GM04504 (cell line): ENCODE measurements at places on chromosomes 2 and 18.

DNA sequence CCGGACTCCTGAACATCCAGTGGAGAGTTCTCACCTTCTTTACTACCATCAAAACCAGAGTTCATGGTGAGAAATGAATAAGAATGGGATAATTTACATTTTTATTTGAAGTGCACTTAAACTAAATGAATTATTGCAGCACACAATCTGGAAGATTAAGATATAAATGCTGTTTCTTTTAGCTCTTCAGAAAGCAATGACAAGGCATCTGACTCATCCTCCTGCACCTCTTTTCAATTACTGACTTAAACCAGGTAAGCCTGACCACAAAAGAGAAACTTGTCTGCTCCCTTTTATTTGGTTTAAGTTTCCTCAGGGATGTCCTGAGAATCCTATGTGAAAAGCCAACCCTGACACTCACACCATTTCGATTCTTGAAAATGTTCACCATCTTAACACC lies 720 bp upstream of the DSC2 start:
- no peak for DNase-seq

DNA sequence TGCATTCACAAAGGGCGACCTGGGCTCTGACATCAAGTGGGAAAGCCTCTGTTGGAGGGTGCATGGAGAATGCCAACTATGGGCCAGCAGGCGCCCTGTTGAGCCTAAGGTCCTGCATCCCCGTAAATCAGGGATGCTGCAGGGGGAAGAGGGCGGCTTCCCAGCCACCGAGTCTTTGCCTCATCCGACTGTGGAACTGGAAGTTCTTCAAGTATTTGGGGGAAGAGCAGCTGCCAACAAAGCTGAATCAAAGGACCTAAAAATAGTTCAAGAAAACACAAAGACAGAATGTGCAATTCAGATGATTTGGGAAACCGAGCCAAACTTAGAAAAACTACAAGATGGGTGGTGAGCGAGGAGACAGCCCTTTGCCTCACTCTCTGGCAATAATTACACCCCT lies 281.1 kb upstream of the MGAT5 start:
- peak; percentile 22 for DNase-seq

DNA sequence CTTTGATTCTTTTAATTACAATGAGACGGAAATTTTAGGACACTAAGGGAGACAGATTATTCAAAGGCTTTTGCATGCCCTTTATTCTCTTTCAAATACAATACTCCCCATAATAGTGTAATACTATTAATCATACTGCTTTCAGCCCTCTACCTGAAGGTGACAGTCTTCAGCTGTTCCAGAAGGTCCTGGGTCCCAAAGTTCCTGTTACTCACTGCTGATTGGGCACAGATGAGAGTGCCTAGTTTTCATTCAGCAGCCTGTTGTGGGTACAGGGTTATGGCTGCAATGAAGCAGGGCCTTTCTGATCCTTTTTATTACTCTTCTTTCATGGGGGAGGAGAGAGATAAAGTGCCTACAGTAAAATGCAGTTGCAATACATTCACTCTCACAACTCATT lies 80.2 kb downstream of the NUP35 start:
- DNase-seq, result no peak

DNA sequence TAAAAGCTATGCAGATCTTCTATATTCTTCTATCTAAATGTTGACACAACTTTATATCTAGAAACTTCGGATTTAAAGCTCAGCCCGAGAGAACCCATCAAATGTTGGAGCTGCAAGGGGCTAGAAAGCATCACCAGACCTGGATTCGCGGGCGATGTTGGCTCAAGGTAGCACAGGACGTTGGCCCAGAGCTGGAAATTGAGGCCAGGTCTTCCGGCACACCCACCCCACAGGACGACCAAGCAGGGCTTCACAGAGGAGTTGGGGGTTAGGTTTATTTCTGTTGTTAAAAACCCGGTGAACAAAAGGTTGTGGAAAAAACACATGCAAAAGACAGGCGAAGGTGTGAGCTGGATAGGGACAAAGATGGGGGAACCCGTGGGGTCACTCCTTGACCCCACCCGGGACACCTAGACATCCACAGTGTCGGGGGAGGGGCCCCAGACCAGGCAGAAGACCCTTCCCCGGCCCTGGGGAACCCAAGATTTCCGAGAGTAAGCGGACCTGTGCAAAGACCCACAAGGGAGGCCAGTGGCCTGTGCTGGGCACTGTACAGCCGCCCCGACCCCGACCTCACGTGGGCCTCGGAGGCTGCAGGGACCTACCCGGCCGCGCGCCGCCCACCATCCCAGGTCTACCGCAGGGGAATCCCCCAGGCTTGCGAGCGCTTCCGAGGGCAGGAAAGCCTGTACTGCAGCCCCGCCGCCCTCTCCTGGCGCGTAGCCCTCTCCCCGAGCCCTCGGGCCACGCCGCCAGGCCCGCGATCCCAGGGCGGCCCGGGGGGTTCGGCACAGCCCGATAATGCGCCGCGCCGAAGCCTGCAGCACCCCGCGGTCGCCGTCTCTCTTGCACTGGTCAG lies 1.8 kb upstream of the AGBL5 start:
- no peak for DNase-seq

DNA sequence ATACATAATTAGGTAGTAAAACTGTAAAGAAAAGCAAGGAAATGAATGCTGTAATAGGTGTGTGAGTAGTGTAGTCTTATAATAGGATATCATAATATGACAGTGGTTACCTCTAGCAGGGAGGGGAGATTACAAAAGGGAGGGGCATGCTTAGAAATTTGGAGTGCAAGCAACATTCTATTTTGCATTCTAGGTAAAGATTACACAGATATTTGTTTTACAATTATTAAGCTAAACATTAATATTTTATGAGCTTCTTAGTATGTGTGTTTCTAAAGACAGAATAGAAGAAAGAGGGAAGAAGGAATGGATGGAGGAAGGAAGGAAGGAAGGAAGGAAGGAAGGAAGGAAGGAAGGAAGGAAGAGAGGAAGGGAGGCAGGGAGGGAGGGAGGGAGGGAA lies 177.9 kb downstream of the PAX3 start:
- DNase-seq, result no peak

GRCh38 chr2:135947483-135947882 lies 37.9 kb downstream of the DARS1 start:
- DNase-seq, result no peak

DNA sequence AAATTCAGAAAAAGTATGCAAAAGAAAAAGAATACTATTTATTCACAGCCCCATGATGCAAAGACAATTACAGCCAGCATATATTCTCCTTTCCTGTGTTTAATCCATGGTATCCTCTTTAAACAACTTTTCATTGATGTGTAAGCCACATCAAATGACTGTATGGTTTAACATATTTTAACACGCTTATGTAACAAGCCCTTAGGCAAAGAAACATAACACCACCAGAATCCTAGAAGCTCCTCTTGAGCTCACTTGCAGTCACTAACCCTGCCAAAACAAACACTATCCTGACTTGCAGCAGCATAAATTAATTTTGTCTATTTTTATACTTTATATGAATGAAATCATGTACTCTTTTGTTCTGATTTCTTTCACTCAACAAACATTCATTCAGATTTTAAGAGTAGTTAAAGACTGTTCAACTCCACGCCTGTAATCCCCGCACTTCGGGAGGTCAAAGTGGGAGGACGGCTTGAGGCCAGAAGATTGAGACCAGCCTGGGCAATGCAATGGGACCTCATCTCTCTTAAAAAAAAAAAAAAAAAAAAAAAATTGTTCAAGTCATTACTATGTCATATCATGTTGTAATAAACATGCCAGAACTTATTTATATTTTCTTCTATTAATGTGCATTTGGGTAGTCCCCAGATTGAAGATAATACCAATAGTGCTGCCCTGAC lies 226.3 kb downstream of the NBAS start:
- peak; percentile 7 for DNase-seq

GRCh38 chr2:105243961-105244360 lies 2.4 kb downstream of the GPR45 start:
- no peak for DNase-seq

DNA sequence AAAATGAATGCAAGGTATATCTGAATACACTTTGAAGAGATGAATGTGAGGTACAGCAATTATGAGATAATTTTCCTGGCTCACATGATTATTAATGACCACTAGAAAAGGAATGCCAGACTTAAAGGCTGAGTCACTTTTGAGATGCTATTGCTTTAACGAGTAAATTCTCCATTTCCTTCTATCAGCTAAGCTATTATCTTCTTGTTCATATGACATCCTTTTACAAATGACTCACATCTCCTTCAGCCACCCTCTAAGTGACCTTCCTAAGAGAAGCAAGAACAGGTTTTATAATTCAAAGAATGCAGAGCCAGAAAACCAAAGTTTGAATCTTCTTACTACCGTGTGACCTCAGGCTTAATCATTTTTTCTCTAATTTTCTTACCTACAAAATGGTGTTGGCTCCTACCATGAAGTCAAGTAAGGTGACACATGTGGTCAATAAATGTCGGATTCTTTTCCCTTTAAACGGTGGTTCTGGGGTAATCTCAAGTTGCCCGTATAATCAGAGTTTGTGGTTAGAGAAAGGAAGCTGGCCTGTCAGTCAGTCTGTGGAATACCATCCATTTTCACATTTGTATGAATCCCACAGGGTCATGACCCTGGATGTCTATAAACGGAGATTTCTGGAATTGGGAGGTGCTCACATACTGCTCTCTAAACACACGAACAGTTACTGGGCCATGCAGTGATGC lies 184.0 kb upstream of the PID1 start:
- peak; percentile 33 for DNase-seq
